ENCODE measurements at places on chromosomes 6 and 20. TPM values are rescaled to one million over a fixed set of nuclear protein-coding genes. Genes with fewer than 3 reads are reported as not detected.
A peak's percentile ranks its signal among the peaks of the same experiment; 100 is the strongest.

Gene CST1
- not detected for total RNA-seq

Gene USP49
- 12.0 TPM for total RNA-seq

Gene TOX2
- 0.94 TPM for total RNA-seq

Gene STAU1
- total RNA-seq, result 71.4 TPM

Gene C6orf52
- 3.8 TPM for total RNA-seq

Gene HTR1E
- total RNA-seq, result 0.82 TPM

DNA sequence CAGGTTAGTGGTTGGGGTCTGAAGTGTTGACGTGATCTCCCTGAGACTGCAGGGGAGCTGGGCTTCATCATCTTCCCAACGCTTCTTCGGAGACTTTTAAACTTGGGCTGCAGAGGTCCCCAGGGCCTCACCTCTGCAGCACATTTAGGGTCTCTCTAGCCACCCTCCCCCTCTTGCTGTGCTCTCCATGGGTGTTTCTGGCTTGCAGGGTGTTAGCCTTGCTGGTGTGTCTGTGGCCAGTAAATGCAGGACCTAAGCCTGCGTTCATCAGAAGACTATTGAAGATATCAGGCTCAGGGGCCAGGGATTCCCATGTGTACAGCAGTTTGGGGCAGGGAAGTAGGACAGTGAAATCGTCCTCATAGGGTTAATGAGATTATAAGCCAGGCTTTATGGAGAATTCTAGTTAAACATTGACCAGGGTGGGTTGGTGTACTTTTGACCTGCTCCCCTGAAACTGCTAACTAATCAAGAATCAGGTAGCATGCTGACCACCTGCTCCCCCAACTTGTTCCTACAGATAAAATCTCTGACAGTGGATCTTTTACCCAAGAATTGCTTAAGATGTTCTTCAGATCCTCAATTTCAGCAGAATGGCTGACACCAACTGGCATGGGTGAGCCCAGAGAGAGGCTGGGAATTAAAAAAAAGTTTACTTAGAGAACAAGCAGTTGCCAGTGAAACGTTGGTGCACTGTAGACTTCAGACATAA is 3.8 kb upstream of the DDO start:
- no peaks in the 10 kb centered on the region for H3K36me3 ChIP-seq
- no peak overlapping the region for H3K4me3 ChIP-seq
- peaks cover 20% of the 10 kb centered on the region for H3K27me3 ChIP-seq
- no peak overlapping the region for H3K27ac ChIP-seq

DNA sequence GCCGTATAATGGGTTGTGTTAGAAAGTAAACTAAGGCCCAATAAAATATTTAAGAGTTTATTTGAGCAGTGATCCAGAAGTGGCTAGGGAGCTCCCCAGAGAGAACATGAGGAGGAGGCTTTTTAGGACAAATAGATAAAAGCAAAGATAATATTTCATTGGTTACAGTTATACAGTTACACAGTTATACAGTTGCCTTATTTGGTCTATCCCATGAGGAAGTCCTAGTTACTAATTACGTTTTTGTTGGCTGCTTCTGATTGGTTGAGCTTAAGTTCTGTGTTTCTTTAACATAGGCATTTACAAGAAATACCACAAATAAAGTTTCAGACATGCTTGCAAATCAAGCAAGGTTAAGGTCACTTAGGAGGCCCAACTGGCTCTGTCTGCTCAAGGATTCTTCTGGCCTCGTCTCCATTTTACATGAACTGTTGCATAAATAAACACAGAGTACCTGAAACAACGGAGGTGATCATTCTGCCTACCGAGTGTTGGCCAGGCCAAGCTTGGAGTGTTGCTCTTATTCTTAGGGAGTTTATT is 7.0 kb downstream of the UBD start:
- H3K27me3 ChIP-seq, result peaks cover 100% of the 10 kb centered on the region
- H3K4me3 ChIP-seq, result no peak overlapping the region
- H3K36me3 ChIP-seq, result no peaks in the 10 kb centered on the region
- DNase-seq, result no peak

DNA sequence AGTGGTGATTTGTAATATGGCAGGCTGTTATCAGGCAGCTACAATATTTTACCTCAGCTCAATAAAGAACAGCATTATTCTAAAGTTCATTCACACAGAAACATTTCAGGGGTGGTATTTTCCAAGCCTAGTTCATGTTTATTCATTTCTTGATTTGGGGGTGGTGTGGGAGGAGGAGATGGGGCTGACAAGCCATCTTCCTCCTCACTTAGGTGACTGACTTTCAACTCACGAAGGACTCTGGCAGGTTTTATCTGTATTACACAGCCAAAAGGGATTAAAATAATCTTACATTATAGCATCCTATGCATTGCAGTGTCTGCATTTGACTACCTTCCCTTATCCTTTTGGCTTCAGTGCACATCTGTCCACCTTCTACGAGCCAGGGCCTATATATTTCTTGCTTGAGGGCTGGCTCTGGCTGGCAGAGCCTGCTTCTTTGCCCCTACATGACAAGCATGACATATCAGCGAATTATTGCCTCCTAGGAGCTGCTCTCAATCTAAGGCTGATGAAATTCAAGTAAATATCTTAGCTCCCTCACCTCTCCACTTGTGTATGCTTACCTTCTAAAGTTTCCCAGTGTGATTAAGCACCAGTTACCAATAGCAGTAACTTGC is 20.0 kb downstream of the KHDRBS2 start:
- no peaks in the 10 kb centered on the region for H3K4me1 ChIP-seq
- no peaks in the 10 kb centered on the region for H3K27me3 ChIP-seq
- H3K36me3 ChIP-seq, result no peaks in the 10 kb centered on the region
- no peak overlapping the region for H3K27ac ChIP-seq
- no peak overlapping the region for H3K4me3 ChIP-seq
- DNase-seq, result no peak

DNA sequence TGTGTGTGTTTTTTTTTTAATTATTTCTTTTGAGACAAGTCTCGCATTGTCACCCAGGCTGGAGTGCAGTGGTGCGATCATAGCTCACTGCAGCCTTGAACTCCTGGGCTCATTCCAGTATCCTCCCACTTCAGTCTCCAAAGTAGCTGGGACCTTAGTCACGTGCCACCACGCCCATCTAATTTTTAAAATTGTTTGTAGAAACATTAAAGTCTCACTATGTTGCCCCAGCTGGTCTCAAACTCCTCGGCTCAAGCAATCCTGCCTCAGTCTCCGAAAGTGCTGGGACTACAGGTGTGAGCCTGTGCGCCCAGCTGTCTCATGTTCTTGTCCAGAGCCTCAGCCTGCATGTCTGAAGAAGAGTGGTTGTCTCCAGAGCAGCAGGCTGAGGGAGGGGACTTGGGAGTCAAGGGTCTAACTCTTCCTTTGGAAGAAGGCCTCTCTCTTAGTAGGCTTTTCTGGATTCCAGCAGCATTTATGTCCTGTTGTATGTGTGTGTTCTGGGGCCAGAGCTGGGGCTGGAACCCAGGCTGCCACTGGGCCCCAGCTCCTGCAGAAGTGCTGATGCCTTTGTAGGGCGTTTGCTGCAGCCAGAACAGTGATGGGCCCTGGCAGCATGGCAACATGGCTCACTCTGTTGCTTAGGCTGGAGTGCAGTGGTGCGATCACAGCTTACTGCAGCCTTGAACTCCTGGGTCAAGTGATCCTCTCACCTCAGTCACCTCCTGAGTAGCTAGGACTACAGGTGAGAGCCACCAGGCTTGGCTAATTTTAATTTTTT is 5.4 kb downstream of the DNMT3B start:
- H3K27me3 ChIP-seq, result no peaks in the 10 kb centered on the region
- no peak for DNase-seq
- H3K4me3 ChIP-seq, result no peak overlapping the region
- H3K4me1 ChIP-seq, result peaks cover 27% of the 10 kb centered on the region
- H3K27ac ChIP-seq, result peak overlapping the region; percentile 3
- H3K36me3 ChIP-seq, result no peaks in the 10 kb centered on the region

- DNase-seq, result no peak
- H3K4me1 ChIP-seq, result peaks cover 40% of the 10 kb centered on the region
- H3K36me3 ChIP-seq, result no peaks in the 10 kb centered on the region
- H3K4me3 ChIP-seq, result peak overlapping the region; percentile 96
- peak overlapping the region; percentile 96 for H3K27ac ChIP-seq
- H3K27me3 ChIP-seq, result peaks cover 2% of the 10 kb centered on the region
Measured at GRCh38 chr20:1119128-1119505, 715 bp downstream of the PSMF1 start.
